ENCODE measurements at places on chromosomes 1 and 21.
A peak's percentile ranks its signal among the peaks of the same experiment; 100 is the strongest.

GRCh38 chr1:239662950-239663349 lies 276.6 kb downstream of the CHRM3 start:
- no peak for DNase-seq

DNA sequence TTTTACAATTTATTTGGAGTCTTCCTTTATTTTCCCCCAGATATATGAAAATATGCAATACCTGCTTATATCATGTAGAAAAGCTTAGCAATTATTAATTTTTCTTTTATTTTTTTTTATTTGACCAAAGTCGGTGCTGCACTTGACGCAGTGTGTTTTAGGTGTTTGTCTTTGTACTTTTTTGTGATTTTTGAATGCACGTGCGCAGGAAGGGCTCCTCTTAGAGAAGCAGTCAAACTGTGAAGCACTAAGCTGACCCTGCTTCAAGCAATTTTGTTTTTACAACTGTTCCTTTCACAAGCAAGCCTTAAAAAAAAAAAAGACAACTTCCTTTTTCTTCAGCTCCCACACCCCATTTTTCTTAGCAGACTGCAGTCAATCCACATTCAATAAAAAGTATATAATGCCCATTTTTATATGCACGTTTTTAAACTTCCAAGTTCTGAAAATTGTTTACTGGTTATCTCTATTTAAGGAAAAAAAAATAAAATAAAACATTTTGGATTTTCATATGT lies 267.4 kb downstream of the TM2D1 start:
- no peak for DNase-seq

DNA sequence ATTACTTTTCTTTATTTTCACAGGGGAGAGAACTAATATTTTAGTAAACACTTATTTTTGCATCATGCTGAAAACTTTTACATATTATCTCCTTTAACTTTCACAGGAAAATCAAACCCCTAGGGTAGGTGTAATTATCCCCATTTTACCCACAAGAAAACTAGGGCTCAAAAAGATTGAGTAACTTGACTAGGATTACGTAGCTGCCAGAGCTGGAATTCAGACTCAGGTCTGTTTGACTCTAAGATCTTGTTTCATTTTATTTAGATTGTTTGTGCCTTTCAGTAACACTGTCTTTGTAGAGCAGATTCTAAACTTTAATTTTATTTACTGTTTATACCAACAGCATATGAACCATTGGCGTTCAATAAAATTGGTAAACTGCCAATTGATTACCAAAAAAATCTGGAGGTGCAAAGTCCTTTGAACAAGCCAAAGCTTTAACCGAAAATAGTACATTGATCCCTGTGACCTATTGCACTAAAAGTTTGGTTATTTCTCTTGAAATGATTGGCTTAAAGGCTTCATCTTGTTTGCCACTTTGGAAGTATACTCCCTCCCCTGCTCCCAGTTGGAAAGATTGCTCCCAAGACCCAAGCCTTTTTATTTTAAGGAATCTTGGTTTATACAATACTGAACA lies 71.0 kb upstream of the WDR26 start:
- DNase-seq, result no peak

DNA sequence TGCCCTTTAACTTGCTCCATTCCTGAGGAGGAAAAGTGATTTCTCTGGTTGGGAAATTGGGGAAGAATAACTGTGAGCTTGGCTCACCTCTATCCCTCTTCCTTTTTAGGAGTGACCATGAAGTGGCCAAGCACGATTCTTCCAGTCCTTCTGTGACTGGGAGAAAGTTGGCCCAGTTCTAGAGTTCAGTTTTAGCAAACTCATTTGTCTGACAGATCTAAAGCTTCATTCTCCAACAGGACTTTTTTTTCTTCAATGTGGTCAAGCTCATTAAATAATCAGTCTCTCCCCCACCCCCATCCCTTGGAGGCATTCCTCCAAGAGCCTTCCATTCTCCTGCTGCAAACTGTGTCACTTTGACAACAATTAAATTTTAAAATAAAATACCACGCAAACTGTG lies 6.4 kb upstream of the AGL start:
- no peak for DNase-seq

DNA sequence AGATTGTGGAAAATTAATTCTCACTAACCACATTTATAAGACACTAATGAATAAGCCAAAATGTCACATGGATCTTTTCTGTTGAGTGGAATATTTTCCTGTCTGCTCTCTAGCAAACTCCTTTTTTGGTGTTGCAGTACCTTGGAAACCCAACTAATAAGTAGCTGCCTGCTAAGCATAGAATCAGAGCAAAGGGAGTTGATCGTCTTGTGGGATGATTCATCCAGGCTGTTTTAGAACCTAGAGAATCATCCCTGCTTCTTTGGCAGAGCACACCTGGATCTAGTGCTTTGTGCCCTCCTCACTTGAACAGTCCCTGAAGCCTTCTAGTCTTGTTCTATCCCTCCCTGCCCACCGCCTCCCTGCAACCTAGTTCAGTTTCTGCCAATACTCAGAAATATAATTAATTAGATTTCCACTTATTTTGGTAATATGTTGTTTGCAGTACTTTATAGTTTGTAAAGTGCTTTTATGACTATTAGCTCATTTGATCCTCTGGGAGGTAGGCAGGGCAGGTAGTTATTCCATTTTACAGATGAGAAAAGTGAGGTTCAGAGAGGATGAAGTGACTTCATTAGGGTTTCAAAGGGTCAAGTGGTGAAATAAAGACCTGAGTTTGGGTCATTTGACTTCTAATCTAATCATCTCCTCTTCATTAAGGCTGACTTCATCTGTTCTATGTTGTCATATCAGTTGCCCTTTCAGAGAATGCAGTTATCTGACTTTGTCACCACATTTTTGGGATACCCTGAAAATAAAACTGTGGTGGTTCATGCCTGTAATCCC lies 2.5 kb downstream of the AGO4 start:
- peak; percentile 58 for DNase-seq

- DNase-seq, result no peak
Measured at GRCh38 chr1:157146244-157146643, 8.0 kb upstream of the ETV3 start.

DNA sequence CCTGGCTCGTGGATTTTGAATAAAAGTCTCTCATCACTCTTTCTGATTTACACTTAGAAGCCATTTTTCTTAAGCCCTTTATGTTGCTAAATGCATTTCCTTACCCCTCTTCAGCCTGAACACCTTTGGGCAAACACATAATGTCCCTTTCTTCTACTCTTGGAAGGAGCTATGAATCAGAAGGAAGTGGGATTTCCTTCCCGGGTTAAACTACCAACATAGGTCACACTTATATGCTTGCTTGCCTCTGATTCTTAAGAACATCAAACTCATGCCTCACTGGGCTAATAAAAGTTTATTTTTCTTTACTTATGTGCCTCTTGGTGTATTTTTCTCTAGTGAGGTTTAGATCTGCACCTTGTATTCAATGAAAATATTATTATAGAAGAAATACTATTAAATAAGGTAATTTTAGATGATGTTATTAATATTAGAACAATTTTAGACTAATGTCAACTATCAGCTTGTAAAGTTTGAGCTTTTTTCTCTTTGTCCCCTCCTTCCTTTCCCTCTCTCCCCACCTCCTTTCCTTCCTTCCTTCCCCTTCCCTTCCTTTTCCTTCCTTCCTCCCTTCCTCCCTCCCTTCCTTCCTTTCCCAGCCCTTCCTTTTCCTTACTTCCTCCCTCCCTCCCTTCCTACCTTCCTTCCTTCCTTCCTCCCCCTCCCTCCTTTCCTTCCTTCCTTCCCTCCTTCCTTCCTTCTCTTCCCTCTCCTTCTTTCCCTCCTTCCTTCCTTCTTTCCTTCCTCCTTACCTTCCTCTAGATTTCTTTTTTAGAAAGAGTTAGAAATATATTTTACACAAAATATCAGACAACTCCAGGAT lies 66.5 kb upstream of the KCNJ6 start:
- DNase-seq, result no peak

- no peak for DNase-seq
Measured at GRCh38 chr1:183883623-183884022, 78.7 kb downstream of the RGL1 start.

DNA sequence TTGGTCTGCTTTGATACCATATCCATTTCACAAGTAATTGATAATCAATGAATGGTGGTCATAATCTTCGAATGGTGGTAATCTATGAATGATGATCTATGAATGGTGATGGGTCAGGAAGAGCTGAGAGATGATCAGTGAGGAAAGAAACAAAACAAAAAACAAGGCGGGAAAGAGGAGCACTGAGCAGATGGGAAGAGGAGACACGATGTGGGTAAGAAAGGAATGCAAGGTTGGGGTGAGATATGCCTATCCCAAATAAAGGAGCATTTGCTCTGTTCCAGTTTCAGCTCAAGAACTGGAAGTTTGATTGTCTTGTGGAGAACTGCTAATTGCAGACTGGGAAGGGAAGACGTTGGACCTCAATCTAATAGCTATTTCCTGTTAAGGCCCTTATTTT lies 73.8 kb downstream of the CENPF start:
- DNase-seq, result no peak

- DNase-seq, result peak; percentile 59
Measured at GRCh38 chr1:227072991-227073390, 132.9 kb downstream of the COQ8A start.

- peak; percentile 87 for DNase-seq
Measured at GRCh38 chr21:34545079-34545884, 33.3 kb upstream of the KCNE1 start.

- DNase-seq, result no peak
Measured at GRCh38 chr1:91980663-91981062, 31.5 kb downstream of the BRDT start.

DNA sequence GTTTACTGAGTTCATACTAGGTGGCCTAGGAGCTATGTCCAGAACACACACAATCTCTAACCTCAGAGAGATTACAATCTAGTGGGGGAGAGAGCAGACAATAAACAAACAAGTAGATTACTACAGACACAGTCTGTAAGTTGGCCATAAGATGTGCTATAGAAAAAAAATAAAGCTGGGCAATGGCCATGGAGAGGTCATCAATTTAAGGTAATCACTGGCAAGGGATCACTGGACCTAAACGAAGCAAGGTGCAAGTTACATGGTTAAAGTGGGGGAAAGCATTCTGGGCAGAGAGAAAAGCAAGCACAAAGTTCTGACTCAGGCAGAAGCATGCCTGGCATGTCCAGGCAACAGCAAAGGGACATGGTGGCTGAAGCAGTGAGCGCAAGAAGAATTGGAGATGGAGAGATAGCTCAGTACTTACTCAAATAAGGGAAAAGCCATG lies 147.0 kb downstream of the RERE start:
- no peak for DNase-seq

DNA sequence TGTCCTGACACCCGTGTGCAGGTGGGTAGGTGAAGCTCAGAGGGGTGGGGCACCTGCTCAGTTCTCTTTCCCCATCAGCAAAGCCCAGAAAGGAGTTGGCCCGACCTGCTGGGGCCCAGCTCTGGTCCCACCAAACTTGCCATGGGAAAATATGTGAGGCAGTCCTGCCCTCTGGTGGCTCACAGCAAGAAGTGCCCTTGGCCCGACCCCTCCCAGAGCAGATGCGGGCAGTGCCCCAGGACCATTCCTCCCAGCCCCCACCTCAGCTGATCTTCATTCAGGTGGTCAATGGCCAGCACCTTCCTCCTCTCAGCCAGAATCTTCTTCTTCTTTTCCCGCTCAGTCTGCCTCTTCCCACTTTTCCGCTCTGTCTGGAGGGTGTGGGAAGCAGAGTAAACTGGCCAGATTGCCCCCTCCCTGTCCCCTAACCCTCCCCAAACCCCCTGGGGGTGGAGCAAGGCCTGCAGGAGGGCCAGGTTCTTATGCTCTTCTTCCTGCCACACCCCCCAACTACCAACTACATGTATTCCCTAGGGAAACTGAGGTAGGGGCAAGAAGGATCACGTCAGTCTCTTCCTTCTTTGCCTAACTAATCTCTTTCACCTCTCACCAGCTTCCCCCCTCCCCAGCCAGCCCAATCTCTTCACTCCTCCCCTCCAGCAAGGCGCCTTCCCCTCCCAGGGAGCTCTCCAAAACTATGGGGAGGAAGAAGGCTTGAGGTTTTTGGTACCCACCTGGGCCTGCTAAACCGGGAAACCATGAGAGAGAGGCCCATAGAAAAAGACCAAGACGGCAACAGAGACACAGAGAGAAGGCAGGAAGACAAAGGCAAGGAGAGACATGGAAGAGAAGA lies 15.6 kb downstream of the TNNT2 start:
- DNase-seq, result peak; percentile 54

GRCh38 chr1:174157157-174157806 lies 2.0 kb upstream of the RABGAP1L start:
- DNase-seq, result no peak

GRCh38 chr21:46421756-46422555 lies 36.7 kb upstream of the DIP2A start:
- DNase-seq, result no peak

GRCh38 chr1:203627851-203628200 lies 1.2 kb downstream of the ATP2B4 start:
- peak; percentile 55 for DNase-seq

DNA sequence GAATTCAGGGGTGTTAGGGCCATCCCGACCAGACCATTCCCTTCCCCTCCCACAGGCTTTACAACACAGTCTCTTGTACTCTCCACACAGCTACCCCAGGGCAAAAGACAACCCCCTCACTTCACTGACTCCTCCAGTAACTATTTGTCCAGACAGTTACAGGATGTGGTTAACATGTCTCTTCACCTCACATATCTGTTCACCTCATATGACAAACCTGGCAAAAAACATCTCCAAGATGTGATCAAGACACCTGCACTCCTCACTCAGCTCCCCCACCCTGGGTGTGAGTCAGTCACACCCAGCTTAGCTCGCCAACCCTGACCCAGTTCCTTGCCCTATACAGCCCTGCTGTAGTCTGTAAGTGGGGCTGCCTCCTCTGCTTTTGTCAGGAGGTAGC lies 490.5 kb upstream of the CHRM3 start:
- no peak for DNase-seq

GRCh38 chr1:96992871-96993270 lies 271.3 kb downstream of the PTBP2 start:
- peak; percentile 86 for DNase-seq

- DNase-seq, result no peak
Measured at GRCh38 chr1:115190540-115191170, 101.4 kb upstream of the TSPAN2 start.

DNA sequence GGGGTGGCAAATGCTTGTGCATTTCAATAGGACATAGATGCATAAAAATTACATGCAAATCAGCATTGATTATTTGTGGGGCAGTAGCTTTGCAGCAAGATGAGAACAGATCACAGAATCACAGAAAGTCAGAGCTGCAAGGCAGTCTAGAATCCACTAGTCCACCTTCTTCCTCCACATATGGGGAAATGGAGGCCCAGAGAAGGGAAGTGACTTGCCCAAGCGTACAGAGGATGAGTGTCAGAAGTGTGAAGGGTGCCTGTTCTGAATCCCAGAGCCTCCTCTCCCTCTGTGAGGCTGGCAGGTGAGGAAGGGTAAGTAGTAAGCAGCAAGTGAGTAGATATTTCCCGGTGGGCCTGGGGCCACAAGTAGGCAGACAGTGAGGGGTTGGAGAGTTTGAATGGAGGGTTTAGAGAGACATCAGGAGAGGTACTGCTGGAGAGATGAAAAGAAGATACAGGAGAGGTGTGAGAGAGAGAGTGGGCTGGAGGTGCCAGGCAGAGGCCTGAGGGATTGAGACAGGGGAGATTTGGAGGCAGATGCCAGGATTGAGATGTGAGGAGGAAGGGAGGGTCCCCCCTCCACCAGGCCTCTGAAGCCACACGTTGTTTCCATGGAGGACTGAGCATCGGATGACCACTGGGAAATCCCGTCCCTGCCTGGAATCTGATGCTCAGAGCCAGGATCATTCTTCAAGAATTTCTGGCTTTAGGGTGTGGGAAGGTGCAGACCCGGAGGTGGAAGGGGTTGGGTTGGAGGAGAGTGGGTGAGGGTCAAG lies 4.8 kb upstream of the MYOG start:
- DNase-seq, result no peak

Data from choroid plexus epithelial cell (primary cell).